Stimulated activated CD4-positive, alpha-beta T cell treated with anti-CD3 and anti-CD28 coated beads, Interleukin-1b, Interleukin-23, amount 100 ng/mL, for 4 hours (primary cell): ENCODE measurements at places on chromosomes 16 and 17.

DNA sequence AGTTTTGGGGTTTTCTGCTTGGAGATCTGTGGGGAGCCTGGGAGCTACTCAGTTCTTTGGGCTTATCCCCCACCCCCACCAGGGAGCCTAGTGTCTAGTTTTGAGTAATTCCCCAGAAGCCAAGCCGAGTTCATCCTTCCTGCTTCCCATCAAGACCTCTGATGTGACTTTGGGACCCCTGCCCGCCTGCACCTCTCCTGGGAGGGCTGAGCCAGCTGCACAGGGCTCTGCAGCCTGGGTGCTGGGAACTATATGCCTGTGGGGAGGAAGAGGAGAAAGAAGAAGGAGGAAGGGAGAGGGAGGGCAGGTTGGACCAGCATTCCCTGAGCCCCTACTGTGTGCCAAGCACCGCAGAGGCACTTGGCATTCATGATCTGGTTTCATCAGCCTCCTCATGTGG is 178.9 kb downstream of the TMEM132E start:
- no peak for DNase-seq

- DNase-seq, result peak; percentile 11
Observed at GRCh38 chr16:15482068-15482747, 47.8 kb downstream of the BMERB1 start.

DNA sequence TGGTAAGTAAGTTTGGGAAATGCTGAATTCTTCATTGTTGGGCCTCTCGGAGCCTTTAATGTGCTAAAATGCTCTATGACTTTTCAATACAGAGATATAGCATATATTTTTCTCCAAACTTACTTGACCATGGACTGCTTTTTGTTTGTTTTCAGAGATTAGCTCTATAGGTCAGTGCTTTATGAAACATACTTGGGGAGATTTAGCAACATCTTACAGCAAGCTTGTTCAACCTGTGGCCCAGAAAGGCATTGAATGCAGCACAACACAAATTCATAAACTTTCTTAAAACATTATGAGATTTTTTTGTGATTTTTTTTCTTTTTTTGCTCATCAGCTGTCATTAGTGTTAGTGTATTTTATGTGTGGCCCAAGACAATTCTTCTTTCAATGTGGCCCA is 1.0 kb upstream of the KRTAP3-1 start:
- DNase-seq, result no peak

- DNase-seq, result no peak
Observed at GRCh38 chr17:30964876-30965275, 6.0 kb upstream of the RNF135 start.

- peak; percentile 57 for DNase-seq
Observed at GRCh38 chr16:82229800-82230619, 60.0 kb upstream of the MPHOSPH6 start.

GRCh38 chr17:78817123-78817522 is 23.5 kb downstream of the USP36 start:
- DNase-seq, result peak; percentile 34

DNA sequence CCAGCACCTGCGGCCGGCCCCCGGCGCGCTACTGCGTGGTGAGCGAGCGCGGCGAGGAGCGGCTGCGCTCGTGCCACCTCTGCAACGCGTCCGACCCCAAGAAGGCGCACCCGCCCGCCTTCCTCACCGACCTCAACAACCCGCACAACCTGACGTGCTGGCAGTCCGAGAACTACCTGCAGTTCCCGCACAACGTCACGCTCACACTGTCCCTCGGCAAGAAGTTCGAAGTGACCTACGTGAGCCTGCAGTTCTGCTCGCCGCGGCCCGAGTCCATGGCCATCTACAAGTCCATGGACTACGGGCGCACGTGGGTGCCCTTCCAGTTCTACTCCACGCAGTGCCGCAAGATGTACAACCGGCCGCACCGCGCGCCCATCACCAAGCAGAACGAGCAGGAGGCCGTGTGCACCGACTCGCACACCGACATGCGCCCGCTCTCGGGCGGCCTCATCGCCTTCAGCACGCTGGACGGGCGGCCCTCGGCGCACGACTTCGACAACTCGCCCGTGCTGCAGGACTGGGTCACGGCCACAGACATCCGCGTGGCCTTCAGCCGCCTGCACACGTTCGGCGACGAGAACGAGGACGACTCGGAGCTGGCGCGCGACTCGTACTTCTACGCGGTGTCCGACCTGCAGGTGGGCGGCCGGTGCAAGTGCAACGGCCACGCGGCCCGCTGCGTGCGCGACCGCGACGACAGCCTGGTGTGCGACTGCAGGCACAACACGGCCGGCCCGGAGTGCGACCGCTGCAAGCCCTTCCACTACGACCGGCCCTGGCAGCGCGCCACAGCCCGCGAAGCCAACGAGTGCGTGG is 1.5 kb downstream of the NTN1 start:
- DNase-seq, result no peak

GRCh38 chr17:6496116-6496481 is 51.8 kb downstream of the PIMREG start:
- no peak for DNase-seq

DNA sequence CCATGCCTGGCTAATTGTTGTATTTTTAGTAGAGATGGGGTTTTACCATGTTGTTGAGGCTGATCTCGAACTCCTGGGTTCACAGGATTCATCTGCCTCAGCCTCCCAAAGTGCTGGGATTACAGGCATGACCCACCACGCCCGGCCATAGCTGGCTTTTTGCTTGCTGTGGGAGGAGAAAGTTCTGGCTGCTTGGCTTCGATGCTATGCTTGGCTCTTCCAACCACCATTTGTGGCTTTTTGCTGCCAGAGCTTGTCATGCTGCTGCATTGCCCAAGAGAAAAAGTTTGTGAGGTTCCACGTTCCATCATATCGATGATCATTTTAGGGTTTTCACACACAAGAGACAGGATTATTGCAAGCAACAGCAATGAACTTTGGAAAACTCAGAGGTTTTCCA is 16.2 kb downstream of the BMERB1 start:
- DNase-seq, result no peak

DNA sequence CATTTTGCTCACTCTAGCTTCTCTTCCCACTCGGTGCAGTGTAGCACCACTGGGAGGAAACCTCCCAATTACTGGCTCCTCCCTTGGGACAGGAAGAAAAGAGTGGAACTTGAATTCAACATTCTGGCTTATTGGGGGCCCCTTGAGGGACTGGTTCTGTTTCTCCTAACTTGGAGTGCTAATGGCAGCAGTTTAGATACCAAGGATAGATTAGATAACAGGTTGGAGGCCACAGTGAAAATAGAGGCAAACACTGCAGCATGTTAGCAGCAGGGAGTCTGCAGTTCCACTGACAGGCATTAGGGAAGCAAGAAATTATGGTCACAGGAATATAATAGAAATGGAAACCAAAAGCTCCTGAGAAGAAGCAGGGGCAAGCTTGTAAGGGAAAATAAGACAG is 322.0 kb downstream of the ABCC12 start:
- DNase-seq, result no peak

GRCh38 chr17:34246881-34247280 is 8.2 kb upstream of the CCL2 start:
- DNase-seq, result no peak

DNA sequence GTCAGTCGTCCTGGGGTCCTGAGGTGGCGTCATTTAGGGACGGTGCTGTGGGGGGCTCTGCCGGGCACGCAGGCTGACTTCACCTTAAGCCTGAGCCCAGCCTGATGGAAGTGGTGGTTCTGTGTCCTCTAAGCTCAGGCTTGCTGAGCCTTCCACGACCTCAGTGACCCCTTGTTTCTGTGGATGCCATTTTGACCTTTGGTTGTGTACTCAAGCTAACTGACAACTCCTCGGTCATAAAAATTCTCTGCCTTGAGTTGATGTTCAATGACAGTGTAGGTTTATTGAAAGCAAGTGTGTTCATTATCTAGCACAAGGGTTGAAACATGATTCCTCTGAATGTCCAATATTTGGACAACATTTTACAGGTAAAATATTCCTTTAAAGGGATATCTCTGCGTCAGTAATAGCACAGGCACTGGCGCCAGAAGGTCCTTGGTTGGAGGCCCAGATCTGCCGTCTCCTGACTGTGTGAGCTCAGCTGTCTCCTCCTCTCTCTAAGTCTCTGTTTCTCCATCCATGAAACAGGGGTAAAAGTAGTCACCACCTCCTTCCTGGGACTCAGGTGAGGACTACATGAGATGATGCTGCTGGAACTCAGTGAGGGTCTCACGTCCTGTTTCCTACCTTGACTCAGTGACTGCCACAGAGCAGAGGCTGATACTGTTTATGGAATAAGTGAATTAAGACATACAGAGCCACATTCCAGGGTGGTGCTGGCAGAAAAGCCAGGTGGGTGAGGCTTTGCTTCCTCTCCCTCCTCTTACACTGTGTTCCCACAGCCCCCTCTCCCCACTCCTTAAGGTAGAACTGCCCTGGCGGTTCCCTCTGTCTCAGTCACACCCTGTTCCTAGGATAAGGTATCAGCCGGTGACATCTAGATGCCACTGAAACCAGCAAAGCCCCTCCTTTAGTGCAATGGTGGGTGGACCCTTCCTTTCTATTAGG is 75.7 kb downstream of the IRF8 start:
- DNase-seq, result no peak

DNA sequence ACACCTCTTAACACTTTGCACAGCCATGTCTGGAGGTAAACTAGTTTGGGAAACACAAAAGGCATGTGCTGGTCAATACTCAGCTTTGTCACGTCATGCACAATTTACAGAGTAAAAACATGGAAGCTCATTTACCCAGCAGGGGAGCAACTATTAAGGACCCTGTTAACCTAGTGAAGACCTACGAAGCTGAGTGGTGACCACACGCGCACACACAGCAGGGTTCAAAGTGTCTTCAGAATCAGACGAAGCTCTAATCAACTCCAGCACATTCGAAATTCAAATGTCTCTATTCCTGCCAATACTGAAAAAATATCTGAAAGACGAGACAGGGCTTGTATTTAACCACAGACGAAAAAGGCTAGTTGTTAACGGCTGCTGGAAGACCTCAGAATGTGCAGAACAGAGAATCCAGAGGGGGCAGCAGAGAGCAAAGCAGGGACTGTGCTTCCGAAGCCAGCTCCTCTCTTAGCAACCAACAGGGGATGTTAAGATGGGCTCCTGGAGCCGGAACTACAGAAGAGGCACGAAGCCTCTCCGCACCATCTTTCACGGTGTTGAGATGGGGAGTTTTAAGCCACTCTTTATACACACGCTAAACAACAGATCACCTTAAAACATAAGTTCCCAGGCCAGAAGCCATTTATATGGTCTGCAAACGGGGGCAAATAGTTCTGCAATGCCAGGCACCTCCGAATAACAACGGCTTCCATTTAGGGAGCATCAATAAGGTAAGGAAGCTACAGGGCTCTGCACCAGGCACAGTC is 45.7 kb downstream of the CMTM4 start:
- DNase-seq, result peak; percentile 53

DNA sequence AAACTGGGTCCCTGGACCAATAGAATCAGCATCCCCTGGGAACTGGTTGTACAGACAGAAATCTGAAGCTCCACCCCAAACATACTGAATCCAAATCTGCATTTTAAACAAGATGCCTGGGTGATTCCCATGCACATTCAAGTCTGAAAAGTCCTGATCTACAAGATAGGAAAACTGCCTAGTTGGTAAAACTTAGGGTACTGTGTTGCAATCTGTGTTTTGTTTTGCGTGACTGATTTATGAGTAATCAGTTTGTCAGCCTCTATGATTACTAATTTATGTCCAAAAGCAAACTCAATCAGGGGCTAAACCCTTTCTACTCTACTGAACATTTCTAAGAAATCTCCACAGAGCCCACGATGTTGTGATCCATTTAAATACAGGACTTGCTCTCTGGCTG is 103.8 kb downstream of the YPEL2 start:
- no peak for DNase-seq

DNA sequence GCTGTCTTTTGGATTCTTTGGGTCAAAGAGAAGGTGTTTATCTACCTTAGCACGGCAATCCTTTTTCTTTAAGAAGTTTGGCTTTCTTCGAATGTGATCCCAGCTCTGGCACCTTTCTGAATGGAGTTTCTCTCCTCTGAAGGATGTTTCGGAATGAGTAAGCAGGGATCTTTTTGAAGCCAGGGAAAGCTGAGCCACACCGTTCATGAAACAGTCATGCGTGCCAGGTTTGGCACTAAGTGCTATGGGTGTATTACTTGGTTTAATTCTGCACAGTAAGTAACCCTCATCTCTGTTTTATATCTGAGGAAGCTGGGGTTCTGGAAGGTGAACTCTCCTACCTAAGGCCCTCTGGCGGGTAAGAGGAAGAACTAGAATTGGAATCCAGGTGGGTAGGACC is 234.5 kb downstream of the NTN1 start:
- DNase-seq, result no peak

DNA sequence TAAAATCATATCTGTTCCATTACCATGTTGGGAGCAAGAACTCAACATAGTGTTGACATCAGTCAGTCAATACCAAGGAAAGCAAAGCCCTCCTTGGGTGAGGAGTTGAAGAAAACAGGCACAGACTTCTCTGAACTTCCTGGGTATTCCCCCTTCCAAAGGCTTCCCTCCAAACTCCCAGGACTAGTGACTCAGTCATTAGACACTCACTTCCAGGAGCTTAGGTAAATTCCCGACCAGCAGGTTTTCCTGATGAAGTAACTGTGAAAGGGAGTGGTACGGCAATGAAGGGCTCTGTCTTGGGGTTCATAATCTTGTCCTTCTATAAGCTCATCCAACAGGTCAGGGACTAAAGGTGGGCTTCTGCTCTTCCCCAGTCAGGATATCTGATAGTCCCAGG is 293.8 kb upstream of the AXIN2 start:
- DNase-seq, result no peak

- no peak for DNase-seq
Observed at GRCh38 chr17:56085576-56086267, 67.6 kb upstream of the ANKFN1 start.

GRCh38 chr16:17348042-17348783 is 122.5 kb downstream of the XYLT1 start:
- no peak for DNase-seq

- no peak for DNase-seq
Observed at GRCh38 chr17:50908860-50909764, 43.0 kb upstream of the TOB1 start.

DNA sequence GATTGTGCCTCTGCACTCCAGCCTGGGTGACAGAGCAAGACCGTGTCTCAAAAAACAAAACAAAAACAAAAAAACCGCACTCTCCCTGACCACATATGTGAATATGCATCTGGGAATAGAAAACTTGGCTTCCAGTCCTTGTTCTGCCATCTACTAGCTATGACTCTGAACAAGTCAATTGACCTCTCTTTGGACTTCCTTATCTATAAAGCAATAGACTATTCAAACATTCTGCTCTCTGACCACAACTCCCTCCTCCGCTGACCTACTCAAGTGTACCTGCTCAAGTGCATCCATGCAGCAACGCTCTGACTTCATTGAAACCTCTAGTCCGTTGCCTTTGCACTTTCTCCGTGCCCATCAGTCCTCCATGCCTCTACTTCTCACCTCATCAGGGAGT is 52.6 kb upstream of the KDM6B start:
- no peak for DNase-seq

GRCh38 chr16:76428858-76429257 is 151.7 kb downstream of the CNTNAP4 start:
- no peak for DNase-seq

- no peak for DNase-seq
Observed at GRCh38 chr16:89473791-89474414, 16.5 kb downstream of the ANKRD11 start.
